ENCODE measurements at places on chromosomes 3 and 15.

DNA sequence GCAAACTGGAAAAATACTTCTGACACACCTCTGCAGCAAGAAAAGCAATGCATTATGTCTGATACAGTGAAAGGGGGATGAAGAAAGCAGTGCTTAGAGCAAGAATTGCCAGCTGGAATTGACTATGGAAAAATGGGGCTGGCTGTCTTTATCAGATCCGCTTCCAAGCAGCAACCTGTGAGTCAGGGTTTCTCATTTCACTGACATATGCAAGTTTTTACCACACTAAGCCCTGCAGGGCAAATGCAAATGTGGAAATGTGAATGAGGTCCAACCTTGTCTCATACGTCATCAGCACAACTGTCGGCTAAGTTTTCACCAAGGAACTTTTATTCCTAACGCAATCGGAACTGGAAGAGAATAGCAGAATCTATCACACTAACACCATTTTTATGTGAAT is 172.5 kb upstream of the GADL1 start:
- no peaks in the 10 kb centered on the region for H3K27me3 ChIP-seq
- no peaks in the 10 kb centered on the region for H3K4me1 ChIP-seq
- no peak overlapping the region for H3K4me3 ChIP-seq

GRCh38 chr3:59818033-59818918 is 768.5 kb upstream of the CFAP20DC start:
- peak; percentile 82 for DNase-seq
- H3K4me1 ChIP-seq: peaks cover 56% of the 10 kb centered on the region
- no peaks in the 10 kb centered on the region for H3K27me3 ChIP-seq
- peak overlapping the region; percentile 35 for H3K4me3 ChIP-seq
- peaks cover 4% of the 10 kb centered on the region for H3K36me3 ChIP-seq
- H3K27ac ChIP-seq: peak overlapping the region; percentile 95

- peaks cover 31% of the 10 kb centered on the region for H3K36me3 ChIP-seq
- H3K4me1 ChIP-seq: no peaks in the 10 kb centered on the region
- DNase-seq: no peak
Observed at GRCh38 chr15:73573572-73573971, 59.6 kb downstream of the NPTN start.

DNA sequence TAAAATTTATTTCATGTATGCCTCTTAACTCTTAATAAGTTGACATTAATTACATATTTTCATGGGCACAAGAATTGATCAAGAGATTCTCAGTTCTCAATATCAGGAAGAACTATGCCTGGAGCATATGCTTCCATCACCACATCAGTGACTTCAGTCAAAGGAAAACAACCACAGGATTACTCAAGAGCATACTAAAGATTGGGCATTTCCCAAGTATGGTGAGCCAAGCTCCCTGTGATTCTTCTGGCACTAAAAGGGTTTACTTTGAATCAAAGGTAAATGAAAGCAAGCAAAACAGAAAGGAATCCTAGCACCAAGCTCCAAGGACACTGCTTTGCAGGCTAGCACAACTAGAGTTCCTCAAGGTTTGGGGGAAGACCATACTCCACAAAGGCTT is 44.6 kb downstream of the FMN1 start:
- no peaks in the 10 kb centered on the region for H3K36me3 ChIP-seq
- H3K4me1 ChIP-seq: no peaks in the 10 kb centered on the region
- no peak overlapping the region for H3K27ac ChIP-seq
- H3K27me3 ChIP-seq: no peaks in the 10 kb centered on the region

- no peak for DNase-seq
- no peaks in the 10 kb centered on the region for H3K27me3 ChIP-seq
- H3K36me3 ChIP-seq: no peaks in the 10 kb centered on the region
- peak overlapping the region; percentile 86 for H3K27ac ChIP-seq
Observed at GRCh38 chr3:48435223-48435595, 4.7 kb downstream of the CCDC51 start.

DNA sequence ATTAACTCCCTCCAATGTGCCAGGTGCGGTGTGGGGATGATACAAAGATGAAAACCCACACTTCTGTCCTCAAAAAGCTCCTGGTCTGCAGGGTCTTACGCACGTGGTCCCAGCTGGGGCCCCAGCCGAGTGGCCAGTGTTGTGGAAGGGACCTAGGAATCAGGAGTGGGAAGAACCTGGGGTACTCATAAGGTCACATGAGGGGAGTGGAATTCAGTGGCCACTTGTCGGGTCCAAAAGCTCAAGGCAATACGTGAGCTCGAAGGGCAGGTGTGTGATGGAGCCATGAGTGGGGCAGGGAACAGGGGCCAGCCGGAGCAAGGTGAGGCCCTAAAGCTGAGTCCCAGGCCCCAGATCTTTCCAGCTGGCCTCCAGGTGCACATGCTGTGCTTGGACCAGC is 260.0 kb upstream of the LYSMD4 start:
- no peaks in the 10 kb centered on the region for H3K27me3 ChIP-seq
- H3K36me3 ChIP-seq: no peaks in the 10 kb centered on the region
- H3K4me3 ChIP-seq: no peak overlapping the region
- H3K4me1 ChIP-seq: no peaks in the 10 kb centered on the region

- no peak overlapping the region for H3K4me3 ChIP-seq
- H3K27ac ChIP-seq: no peak overlapping the region
- H3K4me1 ChIP-seq: no peaks in the 10 kb centered on the region
- H3K27me3 ChIP-seq: no peaks in the 10 kb centered on the region
- no peak for DNase-seq
- H3K36me3 ChIP-seq: no peaks in the 10 kb centered on the region
Observed at GRCh38 chr15:36755341-36756000, 176.0 kb downstream of the CDIN1 start.

- DNase-seq: no peak
- no peaks in the 10 kb centered on the region for H3K27me3 ChIP-seq
- H3K27ac ChIP-seq: no peak overlapping the region
- H3K36me3 ChIP-seq: no peaks in the 10 kb centered on the region
- H3K4me1 ChIP-seq: no peaks in the 10 kb centered on the region
Observed at GRCh38 chr3:73611176-73611575, 13.6 kb downstream of the PDZRN3 start.

DNA sequence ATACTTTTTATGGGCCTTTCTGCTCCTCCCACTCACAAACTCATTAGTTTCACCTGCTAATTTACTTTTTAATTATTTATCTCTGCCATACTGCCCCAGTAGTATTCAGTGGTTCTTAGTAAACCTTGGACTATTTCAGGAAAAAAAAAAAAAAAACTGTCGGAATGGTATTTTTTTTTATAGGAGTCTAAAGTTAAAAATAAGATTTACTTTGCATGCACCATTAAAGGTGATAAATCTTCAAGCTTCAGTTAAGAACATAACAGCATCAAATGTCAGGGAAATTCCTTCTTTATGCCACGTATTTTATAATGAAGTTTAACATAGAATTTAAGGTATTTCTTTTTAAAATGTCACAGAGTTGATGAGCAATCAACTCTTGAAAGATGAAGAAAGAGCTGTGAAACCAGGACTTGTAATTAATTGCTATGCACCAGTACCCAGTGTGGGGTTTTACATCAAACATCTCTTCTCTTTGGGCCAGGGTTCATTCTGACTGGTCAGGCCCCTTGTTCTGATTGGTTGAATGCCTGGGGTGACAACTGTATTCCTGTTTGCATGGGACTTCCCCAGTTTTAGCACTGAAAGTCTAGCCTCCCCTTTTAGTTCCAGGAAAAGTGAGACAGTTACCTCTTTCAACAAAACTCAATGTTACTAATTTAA is 40.3 kb upstream of the PTPRG start:
- no peak overlapping the region for H3K4me3 ChIP-seq
- H3K27me3 ChIP-seq: no peaks in the 10 kb centered on the region
- H3K4me1 ChIP-seq: no peaks in the 10 kb centered on the region
- no peak overlapping the region for H3K27ac ChIP-seq
- H3K36me3 ChIP-seq: no peaks in the 10 kb centered on the region
- no peak for DNase-seq

- H3K27me3 ChIP-seq: no peaks in the 10 kb centered on the region
- H3K27ac ChIP-seq: no peak overlapping the region
- H3K4me1 ChIP-seq: no peaks in the 10 kb centered on the region
- no peak overlapping the region for H3K4me3 ChIP-seq
- DNase-seq: no peak
- H3K36me3 ChIP-seq: no peaks in the 10 kb centered on the region
Observed at GRCh38 chr3:96083610-96084009, 730.8 kb upstream of the EPHA6 start.

DNA sequence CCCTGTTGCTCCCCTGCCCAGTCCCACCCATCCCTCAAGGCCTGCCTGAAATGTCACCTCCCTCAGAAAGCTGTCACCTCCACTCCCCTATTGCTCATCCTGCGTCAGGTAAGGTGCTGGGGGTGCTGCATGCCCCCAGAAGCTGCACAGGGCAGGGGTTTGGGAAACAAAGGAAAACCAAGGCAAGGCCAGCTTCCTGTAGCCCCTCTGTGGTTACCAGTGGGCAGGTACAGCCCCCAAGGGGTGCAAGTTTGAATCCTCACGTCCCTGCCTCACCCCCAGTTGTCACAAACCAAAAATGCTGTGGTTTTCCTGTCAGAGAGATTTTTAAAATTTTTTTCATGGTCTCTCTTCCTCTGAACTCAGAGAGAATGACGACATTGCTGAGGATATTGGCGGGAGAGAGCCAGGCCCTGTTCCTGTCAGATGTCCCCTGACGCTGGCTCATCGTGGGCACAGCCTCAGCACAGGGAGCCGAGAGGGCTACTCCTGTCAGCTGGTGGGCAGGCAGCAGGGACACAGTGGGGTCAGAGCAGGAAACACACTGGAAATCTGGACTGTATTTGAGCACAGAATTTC is 27.0 kb downstream of the PSTPIP1 start:
- DNase-seq: no peak
- H3K27me3 ChIP-seq: no peaks in the 10 kb centered on the region
- no peaks in the 10 kb centered on the region for H3K36me3 ChIP-seq
- H3K27ac ChIP-seq: no peak overlapping the region
- no peaks in the 10 kb centered on the region for H3K4me1 ChIP-seq
- no peak overlapping the region for H3K4me3 ChIP-seq

DNA sequence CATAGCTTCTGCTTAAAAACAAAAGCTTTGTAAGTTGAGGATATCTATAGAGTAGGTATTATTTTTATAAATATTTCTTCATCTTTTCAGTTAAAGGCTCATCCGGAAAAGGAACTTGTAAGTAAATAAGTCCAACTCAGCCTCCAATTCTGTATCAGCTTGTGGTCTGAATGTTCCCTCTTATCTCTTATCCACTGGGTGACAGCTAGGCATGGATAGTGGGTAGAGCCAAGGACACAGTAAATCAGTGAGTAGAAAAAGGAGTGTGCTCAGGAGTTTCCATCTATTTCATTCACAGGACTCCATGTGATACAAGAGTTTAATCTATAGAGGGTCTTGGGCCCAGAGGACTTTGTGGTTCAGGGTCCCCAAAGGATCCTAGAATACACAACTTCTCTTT is 50.9 kb downstream of the FRMD5 start:
- H3K4me3 ChIP-seq: no peak overlapping the region
- H3K27ac ChIP-seq: no peak overlapping the region
- no peak for DNase-seq
- H3K27me3 ChIP-seq: no peaks in the 10 kb centered on the region
- H3K36me3 ChIP-seq: no peaks in the 10 kb centered on the region

DNA sequence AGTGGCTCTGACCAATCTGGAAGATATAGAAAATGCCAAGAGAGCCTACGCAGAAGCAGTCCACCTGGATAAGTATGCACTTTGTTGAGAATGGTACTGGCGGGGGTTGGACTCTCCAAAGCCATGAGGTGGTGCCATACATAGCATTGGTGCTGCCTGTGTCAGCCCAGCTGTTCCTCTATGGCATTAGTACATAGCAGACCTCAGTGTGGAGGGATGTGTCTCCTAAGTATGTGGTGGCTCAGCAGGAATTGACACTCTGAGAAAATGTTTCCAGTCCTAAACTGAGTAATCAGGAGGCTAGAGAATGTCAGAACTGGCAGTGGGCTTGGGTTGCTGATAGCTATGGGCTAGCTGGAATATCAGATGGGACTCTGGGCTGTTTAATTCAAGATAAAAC is 48.4 kb downstream of the ADPGK start:
- H3K27me3 ChIP-seq: no peaks in the 10 kb centered on the region
- H3K36me3 ChIP-seq: no peaks in the 10 kb centered on the region
- no peak for DNase-seq
- H3K4me1 ChIP-seq: no peaks in the 10 kb centered on the region
- H3K4me3 ChIP-seq: no peak overlapping the region

- H3K27ac ChIP-seq: no peak overlapping the region
- no peaks in the 10 kb centered on the region for H3K4me1 ChIP-seq
- no peak overlapping the region for H3K4me3 ChIP-seq
Observed at GRCh38 chr15:57205996-57206395, 170.3 kb upstream of the CGNL1 start.

DNA sequence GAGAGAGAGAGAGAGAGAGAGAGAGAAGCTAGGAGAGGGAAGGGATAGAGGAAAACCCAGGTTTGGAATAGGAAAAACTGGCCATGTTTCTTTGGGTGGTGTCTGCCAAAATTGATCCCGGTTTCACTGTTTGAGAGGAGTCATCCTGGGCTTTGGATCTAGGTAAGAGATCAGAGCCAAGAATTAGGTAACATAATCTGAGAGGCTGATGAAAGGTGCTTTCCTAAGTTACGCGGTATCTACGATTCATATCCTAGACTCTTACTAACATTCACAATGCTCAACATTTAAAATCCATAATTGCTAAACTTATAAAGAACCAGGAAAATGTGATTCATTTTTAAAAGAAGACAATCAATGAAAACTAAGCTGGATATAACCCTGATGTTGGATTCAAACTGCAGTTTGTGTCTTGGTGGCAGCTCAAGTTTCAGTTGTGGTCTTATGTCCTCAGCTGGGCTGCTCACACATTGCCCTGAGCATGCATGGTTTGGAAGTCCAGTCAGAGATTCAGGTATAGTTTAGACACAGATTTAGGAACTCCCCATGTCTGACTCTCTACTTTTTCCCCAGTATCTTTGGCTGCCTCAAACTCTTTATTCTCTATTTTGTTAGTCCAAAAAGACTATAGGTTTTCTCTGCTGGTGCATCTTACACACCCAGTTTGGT is 42.5 kb upstream of the FMN1 start:
- H3K4me3 ChIP-seq: no peak overlapping the region
- no peaks in the 10 kb centered on the region for H3K27me3 ChIP-seq
- peaks cover 20% of the 10 kb centered on the region for H3K4me1 ChIP-seq
- H3K36me3 ChIP-seq: no peaks in the 10 kb centered on the region
- H3K27ac ChIP-seq: peak overlapping the region; percentile 69
- DNase-seq: peak; percentile 39

GRCh38 chr3:52490939-52491526 is 4.1 kb upstream of the STAB1 start:
- no peak overlapping the region for H3K27ac ChIP-seq
- no peak overlapping the region for H3K4me3 ChIP-seq
- no peaks in the 10 kb centered on the region for H3K27me3 ChIP-seq

- DNase-seq: no peak
- no peak overlapping the region for H3K27ac ChIP-seq
- H3K4me1 ChIP-seq: no peaks in the 10 kb centered on the region
- H3K27me3 ChIP-seq: no peaks in the 10 kb centered on the region
- no peak overlapping the region for H3K4me3 ChIP-seq
Observed at GRCh38 chr3:161177991-161178390, 43.1 kb upstream of the NMD3 start.
